ENCODE measurements at places on chromosomes 5 and 9. TPM values are rescaled to one million over a fixed set of nuclear protein-coding genes. Genes with fewer than 3 reads are reported as not detected.

- DNase-seq = no peak
These were observed 104.7 kb upstream of the PRRC1 start for GRCh38 chr5:127412698-127413097.

The PCDHGA1 gene
- total RNA-seq = 2.3 TPM

The PTPN3 gene
- total RNA-seq = 1.0 TPM

GRCh38 chr9:104743376-104743985, 4.0 kb upstream of the NIPSNAP3A start:
- peak; percentile 75 for DNase-seq
